ENCODE measurements at places on chromosomes 6 and 20. TPM values are rescaled to one million over a fixed set of nuclear protein-coding genes. Genes with fewer than 3 reads are reported as not detected.

The PKIB gene
- 0.97 TPM for total RNA-seq

The BNIP5 gene
- not detected for total RNA-seq

The ZSCAN23 gene
- total RNA-seq, result 0.97 TPM

The AVP gene
- total RNA-seq, result not detected

The GABRR1 gene
- not detected for total RNA-seq

The BFSP1 gene
- 2.9 TPM for total RNA-seq

The CCN6 gene
- not detected for total RNA-seq

The LRRN4 gene
- not detected for total RNA-seq

The SRSF12 gene
- not detected for total RNA-seq

The FOXC1 gene
- total RNA-seq, result 5.2 TPM

The RNF182 gene
- 0.32 TPM for total RNA-seq

The RPS21 gene
- 1,301 TPM for total RNA-seq

The KHDC1 gene
- total RNA-seq, result 2.0 TPM

The PSORS1C1 gene
- total RNA-seq, result 3.3 TPM

The SLC25A27 gene
- 0.32 TPM for total RNA-seq

The TRAPPC3L gene
- under 0.01 TPM for total RNA-seq
